ENCODE measurements at places on chromosomes 4 and X.

DNA sequence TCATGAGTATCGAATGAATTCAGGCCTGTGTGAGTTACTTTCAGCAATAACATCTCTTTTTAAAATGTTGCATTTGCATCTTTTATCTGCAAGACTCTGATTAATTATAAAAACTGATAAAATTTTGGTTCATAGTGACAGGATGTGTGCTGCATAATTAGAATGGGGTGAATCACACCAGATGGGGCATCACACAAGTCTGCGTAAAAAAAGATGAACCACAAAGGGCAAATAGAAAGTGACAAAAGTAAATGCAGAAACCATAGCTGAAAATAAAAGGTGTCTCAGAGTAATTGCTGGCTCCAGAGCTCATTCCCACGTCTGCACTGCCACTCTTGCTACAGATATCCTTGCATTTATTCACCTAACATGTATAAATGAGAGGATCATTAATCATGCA, 131.1 kb downstream of the HS3ST1 start:
- DNase-seq, result no peak

DNA sequence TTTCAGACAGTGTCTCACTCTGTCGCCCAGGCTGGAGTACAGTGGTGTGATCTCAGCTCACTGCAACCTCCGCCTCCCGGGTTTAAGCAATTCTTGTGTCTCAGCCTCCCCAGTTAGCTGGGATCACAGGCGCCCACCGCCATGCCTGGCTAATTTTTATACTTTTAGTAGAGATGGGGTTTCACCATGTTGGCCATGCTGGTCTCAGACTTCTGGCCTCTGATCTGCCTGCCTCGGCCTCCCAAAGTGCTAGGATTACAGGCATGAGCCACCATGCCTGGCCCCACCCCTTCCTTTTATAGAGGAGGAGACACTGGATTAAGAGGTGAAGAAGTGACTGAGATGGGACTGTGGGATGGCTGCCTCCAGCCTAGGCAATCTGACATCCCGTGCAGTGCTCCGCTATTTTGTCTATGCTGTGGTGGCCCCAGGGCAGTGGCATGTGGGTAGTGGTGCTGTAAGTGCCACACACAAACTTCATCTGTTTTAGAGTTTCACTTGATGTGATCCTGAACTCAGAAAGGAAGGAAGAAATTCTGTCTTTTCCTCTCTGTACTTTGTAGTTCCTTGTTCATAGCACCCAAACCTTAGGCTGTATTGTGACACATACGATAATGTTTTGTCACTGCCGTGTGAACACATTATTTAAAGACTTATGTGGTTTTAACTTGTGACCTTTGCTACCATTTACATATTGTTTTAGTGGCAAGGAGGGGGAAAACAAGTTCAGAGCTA, 48.9 kb downstream of the FNIP2 start:
- no peak for DNase-seq

DNA sequence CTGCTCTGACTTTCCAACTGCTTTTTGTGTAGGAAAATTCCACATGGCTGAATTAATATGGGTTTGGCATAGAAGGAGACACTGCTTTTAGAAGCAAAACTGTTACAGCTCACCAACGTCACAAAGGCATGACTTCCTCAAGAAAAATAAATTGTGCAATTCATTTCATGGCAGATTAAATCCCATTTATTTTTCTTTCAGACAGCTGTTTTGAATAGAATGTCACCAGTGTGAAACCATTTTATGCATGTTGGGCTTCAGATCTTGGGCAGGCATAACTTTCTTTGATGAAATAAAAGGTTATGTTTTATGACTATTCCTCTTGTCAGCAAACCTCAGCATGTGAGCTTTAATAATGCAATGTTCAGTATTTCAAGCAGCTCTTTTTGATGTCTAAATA, 542.8 kb downstream of the GALNTL6 start:
- no peak for DNase-seq

- DNase-seq, result no peak
These were observed 1352.9 kb downstream of the FSTL5 start for GRCh38 chr4:160810941-160811340.

DNA sequence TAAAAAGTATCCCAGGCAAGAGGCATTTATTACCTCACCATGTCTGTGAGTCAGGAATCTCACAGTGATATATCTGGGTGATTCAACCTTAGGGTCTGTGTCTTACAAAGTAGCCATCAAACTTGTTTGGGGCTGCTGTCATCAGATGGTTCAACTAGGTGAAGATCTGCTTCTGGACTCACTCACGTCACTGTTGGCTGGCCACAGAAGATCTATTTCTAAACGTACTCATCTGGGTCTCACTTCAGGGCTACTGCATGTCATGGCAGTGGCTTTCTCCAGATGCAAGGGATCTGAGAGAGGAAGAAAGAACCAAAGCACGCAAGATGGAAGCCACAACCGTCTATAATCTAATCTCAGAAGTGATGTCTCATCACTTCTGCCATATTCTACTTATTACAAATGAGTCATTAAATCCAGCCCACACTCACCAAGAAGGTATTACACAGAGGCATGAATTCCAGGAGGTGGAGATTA, 267.8 kb upstream of the ANKRD50 start:
- no peak for DNase-seq

- DNase-seq, result no peak
These were observed 240.1 kb downstream of the FRAS1 start for GRCh38 chr4:78297116-78297800.

DNA sequence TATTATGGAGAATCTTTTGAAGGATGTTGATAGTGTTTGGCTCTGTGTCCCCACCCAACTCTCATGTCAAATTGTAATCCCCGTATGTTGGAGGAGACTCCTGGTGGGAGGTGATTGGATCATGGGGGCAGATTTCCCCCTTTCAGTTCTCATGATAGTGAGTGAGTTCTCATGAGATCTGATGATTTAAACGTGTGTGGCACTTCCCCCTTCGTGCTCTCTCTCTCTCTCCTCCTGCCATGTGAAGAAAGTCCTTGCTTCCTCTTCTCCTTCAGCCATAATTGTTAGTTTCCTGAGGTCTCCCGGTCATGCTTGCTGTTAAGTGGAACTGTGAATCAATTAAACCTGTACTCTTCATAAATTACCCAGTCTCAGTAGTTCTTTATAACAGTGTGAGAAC, 166.1 kb upstream of the NUDT6 start:
- no peak for DNase-seq

- no peak for DNase-seq
These were observed 25.7 kb downstream of the CCKAR start for GRCh38 chr4:26464420-26465095.

DNA sequence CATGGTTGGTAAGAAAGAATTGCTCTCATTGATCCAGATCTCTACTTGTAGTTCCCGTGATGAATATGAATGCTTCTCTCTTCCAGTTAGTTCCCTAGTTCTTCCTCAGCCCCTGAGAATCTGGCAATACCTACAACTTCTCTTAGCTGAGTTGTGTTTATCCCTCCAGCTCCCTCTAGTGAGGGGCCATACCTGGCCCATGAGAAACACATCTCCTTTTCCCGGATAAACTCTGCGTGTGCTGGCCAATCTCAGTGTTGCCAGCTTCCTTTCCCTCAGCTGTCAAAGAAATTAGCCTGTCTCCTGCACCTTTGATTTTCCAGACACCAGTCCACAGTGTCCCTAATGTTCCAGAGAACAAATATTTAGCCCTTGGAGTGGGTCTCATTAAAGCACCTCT, 5.7 kb downstream of the CBLL2 start:
- DNase-seq, result no peak

GRCh38 chr4:78667764-78668163, 108.4 kb upstream of the BMP2K start:
- no peak for DNase-seq

DNA sequence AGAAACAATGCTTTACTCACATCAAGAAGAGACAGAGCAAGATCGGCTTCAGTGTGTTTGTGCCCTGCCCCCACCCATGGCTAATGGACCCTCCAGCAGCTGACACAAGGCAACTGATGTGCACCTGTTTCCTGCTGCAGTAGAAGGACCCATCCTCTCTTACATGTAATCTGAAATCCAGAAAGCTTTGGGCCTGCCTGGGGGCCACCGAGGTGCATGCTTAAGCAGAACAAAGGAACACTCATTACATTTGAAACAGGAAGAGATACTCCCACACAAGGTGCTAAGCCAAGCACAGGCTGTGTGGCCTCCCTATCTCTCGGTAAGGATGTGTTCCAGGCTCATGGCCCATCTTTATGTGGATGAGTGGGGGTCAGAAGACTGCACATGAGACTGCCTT, 338.0 kb downstream of the SPOCK3 start:
- DNase-seq, result no peak

DNA sequence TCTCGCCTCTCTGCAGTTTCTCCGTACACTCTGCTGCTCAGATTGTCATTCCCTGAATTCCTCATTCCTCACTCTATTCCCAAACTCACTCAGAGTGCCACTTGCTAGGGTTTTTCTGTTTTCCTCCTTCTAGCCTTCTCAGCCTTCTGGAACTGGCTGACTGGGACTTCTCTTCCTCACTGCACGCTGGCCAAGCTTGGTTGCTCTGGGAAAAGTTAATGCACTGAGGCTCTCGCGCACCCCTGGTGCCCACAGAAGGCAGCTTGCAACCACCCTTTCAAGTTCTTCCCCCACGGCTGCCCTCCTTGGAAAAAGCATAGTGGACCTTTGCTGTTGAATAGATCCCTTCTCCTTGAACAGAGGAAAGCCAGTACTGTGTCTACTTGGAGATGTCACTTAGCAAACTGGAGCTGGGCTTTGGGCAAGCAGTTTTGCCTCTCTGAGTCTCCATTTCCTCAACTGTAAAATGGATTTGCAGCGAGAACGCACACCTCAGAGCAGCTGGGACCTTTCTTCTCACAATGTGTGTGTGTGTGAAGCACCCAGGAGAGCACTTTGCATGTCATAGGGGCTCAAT, 6.0 kb upstream of the CCKAR start:
- DNase-seq, result no peak
